SIG-M5 (cell line): ENCODE measurements at places on chromosomes 11 and 22.

GRCh38 chr11:47220401-47220821 lies 5.6 kb downstream of the DDB2 start:
- DNase-seq = no peak

DNA sequence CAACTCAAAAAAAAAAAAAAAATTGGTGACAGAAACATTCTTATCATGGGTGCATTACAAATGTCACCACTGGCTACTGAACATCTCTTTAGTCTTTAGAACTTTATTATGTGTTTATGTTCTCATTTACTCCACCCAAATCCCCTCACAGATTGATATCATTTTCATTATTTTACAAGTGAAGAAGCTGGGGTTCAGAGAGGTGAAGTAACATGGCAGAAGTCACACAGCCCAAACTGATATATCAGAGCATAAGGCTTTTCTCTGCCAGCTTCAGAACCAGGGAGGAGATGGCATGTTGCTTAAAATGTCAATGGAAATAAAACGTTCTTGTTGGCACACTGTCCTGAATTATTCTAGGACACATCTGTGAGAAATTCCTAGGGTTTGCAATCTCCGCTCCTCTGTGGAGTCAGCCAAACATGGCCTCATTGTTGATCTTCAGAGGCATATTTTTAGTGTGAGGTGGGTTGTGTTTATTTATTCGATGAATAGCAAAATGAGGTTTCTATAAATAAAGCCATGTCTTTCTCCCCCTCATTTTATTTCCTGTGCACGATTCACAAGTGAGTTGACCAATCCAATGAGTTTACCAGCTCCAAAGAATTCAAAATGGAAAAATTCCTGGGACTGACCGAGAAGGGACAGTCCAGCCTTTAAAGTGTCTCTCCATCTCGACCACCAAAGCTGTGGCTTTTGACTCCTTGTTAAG lies 72.9 kb upstream of the ANO1 start:
- DNase-seq = no peak

DNA sequence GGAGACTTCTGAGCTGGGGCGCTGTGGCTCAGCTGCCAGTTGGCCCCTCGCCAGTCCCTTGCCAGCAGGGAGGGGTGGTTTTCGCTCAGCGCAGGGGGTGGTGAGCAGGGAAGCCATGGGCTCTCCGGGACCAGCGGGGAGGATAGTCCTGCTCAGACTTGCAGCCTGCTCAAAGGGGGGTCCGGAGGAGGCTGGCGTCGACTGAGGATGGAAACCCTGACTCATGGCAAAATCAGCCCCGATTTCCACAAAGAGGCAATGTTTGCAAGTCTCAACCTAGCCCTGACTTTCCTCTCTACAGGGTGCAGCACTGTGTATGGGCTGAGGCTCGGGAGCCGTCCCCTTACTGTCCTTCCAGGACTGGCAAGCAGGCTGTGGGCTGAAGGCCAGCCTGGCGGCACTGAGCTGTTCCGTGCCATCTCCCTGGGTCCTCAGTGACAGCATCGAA lies 35.1 kb downstream of the FBLN1 start:
- no peak for DNase-seq

GRCh38 chr11:46930089-46930488 lies 6.5 kb upstream of the CSTPP1 start:
- no peak for DNase-seq

- DNase-seq = no peak
Observed at GRCh38 chr11:7448201-7448600, 37.1 kb upstream of the OLFML1 start.

GRCh38 chr11:125517116-125517770 lies 21.2 kb upstream of the FEZ1 start:
- no peak for DNase-seq

DNA sequence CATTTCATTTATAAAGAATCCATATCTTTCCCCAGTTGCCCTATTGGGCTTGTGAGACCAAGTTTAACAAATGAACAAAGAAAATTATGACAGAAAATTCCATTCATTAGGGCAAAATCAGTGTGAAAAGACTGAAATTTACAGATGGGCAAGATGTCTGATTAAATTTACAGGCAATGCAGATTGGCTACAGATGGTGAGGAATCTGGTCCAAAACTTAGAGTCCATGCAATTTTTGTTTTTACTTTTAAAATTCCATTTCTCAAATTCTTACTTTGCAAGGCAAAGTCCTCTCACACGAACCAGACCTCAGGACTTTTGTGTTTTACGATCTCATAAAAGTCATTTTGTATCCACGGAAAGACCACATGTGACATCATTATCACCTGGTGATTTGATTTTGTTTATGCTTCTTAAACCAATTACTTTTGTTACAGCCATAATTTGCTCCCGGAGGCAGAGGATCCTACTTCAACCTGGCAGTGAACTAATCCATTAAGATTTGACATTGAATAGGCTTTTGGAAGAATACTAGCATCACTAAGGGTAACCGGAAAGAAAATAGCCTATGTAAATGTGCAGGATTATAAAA lies 843.7 kb upstream of the CHORDC1 start:
- DNase-seq = no peak

- DNase-seq = no peak
Observed at GRCh38 chr11:36609383-36609782, 11.3 kb upstream of the RAG2 start.

- no peak for DNase-seq
Observed at GRCh38 chr11:117528097-117528721, 200.6 kb downstream of the CEP164 start.

DNA sequence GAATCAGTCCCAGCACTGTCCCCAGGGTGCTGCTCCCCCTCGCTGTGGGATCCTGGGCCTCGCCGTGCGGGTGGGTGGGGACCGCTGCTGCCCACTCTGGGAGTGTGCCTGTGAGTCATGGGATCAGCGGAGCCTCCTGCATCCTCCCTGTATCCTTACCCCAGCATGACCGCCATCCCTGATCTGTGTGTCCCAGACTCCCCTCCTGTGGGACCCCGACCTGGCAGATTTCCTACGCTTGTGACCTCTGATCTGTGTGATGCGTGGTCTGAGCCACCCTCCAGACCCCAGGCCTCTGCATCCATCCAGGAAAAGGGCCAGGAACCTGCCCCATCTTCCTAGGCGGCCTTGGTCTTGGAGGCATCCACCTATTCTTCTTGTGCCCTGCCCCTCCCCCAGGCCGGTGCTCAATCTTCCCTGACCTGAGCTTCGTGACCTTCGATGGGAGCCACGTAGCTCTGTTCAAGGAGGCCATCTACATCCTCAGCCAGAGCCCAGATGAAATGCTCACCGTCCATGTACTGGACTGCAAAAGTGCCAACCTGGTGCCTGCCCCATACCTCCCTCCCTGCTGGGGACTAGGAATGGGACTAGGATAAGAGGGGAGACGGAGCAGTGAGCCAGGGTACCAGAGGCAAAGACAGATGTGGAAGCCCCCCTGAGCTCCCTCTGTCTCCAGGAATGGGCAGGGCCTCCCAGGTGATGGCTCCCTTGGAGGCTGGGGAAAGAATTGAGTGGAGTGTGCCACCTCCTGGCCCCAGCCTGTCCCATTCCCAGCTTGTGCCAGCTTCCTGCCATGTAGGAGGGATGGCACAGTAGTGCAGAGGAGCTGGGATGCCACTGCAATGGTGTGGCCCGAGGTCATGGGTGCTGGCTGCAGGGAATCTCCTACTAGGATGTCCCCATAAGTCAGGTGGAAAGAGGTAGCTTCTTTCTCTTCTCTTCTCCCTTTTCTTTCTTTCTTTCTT lies 65.4 kb downstream of the OTOG start:
- no peak for DNase-seq

- no peak for DNase-seq
Observed at GRCh38 chr22:43438666-43439347, 27.0 kb downstream of the MPPED1 start.

- no peak for DNase-seq
Observed at GRCh38 chr11:73999581-74000306, 9.1 kb downstream of the UCP3 start.

GRCh38 chr11:126700768-126701519 lies 299.6 kb downstream of the KIRREL3 start:
- no peak for DNase-seq

- DNase-seq = no peak
Observed at GRCh38 chr11:42311514-42311913, 852.1 kb upstream of the LRRC4C start.

DNA sequence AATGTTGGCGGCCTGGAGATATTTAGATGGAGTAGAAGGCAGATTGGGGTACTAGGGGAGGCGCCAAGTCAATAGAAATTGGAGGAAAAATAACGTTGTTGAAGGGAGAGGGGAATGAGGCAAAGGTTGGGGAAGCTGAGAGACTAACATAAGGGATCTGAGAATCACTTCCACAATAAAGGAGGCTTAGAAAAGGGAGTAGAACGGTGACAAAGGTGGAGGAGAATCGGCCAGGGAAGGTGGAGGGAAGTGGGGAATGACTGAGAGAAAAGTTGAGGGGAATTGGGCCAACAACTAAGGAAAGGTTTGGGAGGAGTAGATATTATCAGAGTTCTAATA lies 510 bp downstream of the PPME1 start:
- no peak for DNase-seq

- no peak for DNase-seq
Observed at GRCh38 chr22:27632451-27633295, 168.9 kb downstream of the MN1 start.

- DNase-seq = no peak
Observed at GRCh38 chr22:37445501-37445900, 18.2 kb upstream of the ELFN2 start.
